Erythroblast (primary cell): ENCODE measurements at places on chromosomes 2 and 18.
A peak's percentile ranks its signal among the peaks of the same experiment; 100 is the strongest.

DNA sequence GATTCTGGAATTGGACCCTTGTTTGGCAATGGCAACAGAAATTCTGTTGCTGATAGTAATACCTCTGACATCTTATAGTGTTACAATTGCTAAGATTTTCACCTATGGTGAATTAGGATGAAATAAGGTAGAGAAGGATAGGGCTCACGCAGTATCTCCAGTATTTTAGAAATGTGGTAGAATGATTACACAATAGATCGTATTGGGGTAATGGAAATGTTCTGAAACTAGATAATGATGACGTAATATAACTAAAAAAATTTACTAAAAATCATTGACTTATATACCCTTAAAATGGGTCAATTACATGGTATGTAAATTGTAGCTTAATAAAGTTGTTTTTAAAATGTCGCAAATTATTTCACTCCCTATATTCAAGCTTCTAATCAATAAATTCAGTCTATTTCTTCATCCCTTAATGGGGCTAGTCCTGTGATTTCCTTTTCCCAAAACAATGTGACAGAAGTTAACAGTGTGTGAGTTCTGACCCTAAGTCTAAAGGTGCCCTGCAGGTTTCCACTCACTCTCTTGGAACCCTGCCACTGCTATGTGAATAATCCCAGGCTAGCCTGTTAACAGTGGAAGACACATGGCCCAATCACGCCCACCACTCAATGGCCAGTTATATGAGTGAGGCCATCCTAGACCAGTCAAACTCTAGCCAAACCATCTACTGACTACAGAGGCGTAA is 31.2 kb downstream of the USP37 start:
- no peak for DNase-seq

- DNase-seq: no peak
Observed at GRCh38 chr2:15133461-15133860, 427.7 kb downstream of the NBAS start.

GRCh38 chr18:62073461-62074281 is 113.2 kb downstream of the PIGN start:
- DNase-seq: no peak

- no peak for DNase-seq
Observed at GRCh38 chr2:29224693-29225551, 109.7 kb downstream of the CLIP4 start.

DNA sequence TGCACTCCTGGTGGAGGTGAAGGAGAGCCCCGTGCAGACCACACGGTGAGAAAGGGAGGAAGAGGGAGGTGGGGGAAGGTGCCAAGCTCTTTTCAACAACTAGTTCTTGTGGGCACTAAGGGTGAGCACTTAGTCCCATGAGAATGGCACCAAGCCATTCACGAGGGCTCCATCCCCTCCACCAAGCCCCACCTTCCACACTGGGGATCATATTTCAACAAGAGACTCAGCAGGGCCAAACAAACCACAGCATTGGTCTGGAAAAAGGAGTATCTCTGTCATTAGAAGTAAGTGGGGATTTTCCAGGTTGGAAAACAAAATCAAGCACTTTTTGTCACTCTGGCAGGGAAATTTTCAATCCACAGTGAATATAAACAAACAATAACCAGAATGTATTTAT is 38.4 kb downstream of the ZAP70 start:
- DNase-seq: no peak

- DNase-seq: no peak
Observed at GRCh38 chr2:193965263-193965662, 1691.8 kb upstream of the SLC39A10 start.

GRCh38 chr2:17149945-17150344 is 368.3 kb downstream of the RAD51AP2 start:
- no peak for DNase-seq

GRCh38 chr2:113255140-113256070 is 23.3 kb downstream of the PAX8 start:
- no peak for DNase-seq

DNA sequence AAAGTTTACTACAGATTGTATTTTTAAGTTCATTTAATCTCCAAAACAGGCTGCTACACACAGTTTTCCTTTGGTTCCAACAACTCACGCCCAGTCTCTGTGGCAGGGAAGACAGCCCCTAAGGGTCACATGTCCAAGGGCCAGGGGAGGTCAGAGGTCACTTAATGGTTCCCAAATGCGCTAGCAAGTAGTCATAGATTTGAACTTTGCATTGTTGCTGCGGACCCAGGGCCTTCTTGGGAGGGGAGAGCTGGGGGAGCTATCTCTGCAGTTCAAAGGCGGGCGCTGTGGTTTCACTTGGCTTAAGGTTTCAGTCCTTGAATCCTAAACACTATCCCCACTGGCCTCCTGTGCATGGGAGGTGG is 74.8 kb upstream of the ZNF532 start:
- DNase-seq: no peak

DNA sequence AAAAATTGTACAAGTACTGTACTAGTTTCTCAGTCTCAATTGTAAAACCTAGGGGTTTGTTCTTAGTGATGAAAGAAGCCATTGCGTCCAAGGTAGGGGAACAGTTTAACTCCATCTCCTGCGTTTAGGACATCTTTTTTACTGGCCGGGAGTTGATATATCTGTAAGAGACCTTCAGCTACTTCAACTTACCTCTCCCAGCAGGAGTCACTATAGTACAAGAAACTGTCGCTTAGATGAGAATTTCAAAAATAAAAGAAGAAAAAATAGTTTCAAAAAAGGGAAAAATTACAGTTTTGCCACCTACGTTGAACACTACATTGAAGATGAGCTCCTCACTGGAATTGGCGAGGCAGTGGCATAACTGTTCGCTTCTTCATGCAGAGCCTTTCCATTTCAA is 122.7 kb downstream of the MAP3K20 start:
- no peak for DNase-seq

DNA sequence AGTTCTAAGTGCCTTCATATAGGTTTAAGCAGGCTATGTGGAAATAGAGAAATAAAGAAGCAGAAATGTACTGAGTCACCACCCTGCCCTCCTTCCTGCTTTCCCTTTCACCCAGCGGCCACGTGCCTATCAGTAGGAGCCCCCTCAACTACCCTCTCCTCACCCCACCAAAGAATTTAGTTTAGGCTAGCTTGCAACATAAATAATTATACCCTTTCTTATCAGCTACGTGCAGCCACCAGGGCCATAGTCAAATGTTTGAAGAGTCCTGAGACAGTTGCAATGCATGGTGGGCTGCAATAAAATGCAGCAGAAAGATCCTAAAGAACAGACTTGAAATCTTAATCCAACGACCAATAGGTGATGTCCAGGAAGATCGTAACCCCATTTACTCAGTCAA is 101.2 kb downstream of the RTP5 start:
- DNase-seq: no peak

- DNase-seq: no peak
Observed at GRCh38 chr18:24274837-24275236, 122.8 kb downstream of the OSBPL1A start.

- DNase-seq: no peak
Observed at GRCh38 chr18:65057439-65058083, 693.3 kb upstream of the CDH7 start.

GRCh38 chr18:28814365-28814764 is 637.4 kb upstream of the CDH2 start:
- no peak for DNase-seq

DNA sequence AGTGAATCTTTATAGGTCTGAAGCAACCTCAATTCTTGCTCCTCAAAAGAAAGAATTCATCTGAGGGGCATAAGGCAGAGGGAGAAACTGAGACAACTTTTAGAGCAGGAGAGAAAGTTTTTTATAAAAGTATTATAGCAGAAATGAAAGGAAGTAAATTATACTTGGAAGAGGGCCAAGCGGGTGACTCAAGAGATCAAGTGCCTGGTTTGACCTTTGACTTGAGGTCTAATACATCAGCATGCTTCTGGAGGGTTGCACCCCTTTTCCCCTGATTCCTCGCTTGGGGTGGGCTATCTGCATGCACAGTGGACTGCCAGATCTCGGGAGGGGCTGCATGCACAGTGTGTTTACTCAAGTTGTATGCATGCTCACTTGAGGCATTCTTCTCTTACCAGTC is 268.5 kb upstream of the LRATD1 start:
- DNase-seq: no peak

DNA sequence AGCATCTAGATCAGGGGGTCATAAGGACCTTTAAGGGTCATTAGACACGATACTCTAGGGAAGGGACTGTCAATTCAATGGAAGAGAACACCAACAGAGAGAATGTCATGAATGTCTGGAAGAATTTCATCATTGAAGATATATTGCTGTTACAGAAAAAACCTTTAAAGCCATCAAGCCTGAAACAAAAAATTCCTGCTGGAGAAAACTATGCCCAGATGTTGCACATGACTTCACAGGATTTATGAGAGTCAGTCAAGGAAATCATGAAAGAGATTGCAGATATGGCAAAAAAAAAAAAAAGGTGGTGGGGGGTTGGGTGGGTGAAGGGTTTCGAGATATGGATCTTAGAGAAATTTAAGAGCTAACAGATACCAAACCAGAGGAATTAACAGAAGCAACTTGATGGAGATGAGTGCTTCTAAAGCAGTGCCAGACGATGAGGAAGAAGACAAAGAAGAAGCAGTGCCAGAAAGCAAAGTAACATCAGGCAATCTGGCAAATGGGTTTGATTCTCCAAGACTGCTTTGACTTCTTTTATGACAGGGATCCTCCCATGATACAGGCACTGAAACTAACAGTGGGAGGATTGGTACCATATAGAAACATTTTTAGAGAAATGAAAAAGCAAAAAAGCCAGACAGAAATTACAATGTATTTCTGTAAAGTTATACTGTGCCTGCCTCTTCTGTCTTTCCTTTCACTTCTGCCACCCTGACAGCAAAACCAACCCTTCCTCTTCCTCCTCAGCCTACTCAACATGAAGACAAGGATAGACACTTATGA is 28.5 kb downstream of the MAP4K3 start:
- DNase-seq: no peak

- peak; percentile 54 for DNase-seq
Observed at GRCh38 chr18:62325806-62326645, 916 bp downstream of the TNFRSF11A start.

GRCh38 chr2:17610521-17610920 is 70.0 kb downstream of the VSNL1 start:
- no peak for DNase-seq

DNA sequence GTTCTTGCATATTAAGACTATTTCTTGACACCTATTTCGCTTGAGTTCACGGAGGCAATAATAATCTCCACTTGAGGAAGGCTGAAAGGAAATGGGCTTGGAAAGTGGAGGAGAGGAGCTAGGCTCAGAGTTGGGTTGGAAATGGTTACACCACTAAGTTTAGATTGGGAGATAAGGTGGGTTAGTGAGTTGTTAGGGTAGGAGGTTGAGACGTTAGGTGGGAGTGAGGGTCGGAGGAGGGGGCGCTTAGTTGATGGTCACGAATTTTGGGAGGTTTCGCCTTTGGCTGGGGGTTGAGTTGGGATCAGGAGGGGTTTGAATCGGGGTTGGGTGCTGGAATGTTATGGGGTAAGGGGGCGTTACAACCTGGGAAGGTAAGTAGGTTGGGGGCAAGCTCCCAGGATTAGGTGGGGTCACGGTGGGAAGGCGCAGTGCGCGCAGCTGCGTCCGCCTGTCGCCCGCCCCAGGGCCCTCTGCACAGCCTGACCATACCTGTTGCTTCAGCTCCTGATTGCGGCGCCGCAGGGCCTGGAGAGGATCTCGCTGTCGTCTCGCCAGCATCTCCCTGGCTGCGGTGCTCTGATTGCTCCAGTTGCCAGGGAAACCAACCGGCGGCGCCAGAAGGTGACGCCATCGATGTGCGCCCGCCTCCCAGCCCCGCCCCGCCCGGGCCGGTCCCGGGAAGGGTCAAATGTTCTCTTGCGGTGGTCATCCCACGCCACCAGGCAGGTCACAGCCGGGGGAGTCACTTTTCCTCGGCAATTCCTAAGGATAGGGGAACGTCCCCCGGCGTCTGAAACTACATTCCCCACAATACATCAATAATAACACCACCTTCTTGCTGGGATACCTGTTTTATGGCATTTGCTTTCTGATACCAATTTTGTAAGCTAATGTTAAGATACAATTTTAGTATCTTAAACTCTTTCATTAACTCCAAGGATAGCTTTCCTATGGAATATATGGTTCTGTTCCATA is at the start of gene NPHP1:
TSS of gene NPHP1 (minus strand) at position 606 of the 978 bp plus-strand sequence. CDS start at position 561, 45 bp downstream.
- peak; percentile 89 for DNase-seq

DNA sequence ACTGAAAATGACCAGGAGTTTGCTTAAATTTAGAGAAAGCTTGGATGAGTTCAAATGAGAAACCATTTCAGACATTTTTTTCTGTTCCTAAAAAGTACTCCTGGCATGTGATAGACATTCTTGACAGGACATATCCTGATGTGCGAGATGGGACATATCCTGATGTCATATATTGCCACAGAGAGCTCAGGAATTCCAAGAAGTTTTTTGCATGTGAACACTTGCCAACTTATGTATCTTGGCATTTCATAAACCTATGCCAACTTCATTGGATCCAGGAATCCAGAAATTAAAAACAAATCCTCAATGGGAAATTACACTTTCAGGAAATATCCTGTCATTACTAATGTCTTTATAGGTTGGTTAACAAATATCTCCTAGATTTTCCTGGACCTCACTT is 2.9 kb upstream of the SERPINB3 start:
- DNase-seq: no peak

- no peak for DNase-seq
Observed at GRCh38 chr2:57614988-57615387, 431.6 kb upstream of the VRK2 start.

GRCh38 chr2:10497797-10498251 is 49.7 kb upstream of the ODC1 start:
- peak; percentile 77 for DNase-seq

DNA sequence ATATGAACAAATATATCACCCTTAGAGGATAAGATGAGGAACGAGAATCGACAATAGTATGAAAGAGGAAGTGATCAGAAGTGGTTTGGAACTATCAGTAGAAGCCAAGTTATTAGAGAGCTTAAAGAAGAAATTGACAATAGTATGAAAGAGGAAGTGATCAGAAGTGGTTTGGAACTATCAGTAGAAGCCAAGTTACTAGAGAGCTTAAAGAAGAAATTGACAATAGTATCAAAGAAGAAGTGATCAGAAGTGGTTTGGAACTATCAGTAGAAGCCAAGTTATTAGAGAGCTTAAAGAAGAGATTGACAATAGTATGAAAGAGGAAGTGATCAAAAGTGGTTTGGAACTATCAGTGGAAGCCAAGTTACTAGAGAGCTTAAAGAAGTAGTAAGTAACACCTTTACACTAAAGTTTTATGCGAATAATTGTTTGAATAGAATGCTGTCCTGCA is 175.5 kb downstream of the ZNF407 start:
- no peak for DNase-seq

GRCh38 chr2:38661306-38661705 is 4.6 kb upstream of the GALM start:
- no peak for DNase-seq

DNA sequence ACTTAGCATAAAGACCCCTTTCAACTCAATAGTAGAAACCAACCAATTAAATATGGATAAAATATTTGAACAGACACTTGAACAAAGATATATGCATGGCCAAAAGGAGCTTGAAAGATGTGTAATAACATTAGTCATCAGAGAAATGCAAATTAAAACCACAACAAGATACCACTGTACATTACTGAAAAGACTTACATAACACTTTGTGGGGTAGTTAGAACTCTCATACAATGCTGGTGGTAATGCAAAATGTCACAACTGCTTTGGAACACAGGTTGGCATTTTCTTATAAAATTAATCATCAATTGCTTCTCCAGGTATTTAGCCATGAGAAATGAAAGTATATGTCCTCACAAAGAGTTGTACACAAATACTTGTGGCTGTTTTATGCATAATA is 60.7 kb downstream of the TTC27 start:
- DNase-seq: no peak

GRCh38 chr2:235725841-235726240 is 232.0 kb downstream of the AGAP1 start:
- no peak for DNase-seq

- DNase-seq: peak; percentile 78
Observed at GRCh38 chr2:136143603-136144451, 25.9 kb upstream of the CXCR4 start.
